ENCODE measurements at places on chromosomes 12 and 14. TPM values are rescaled to one million over a fixed set of nuclear protein-coding genes. Genes with fewer than 3 reads are reported as not detected.
A peak's percentile ranks its signal among the peaks of the same experiment; 100 is the strongest.

GRCh38 chr14:36256126-36256801 lies 64.2 kb downstream of the MBIP start:
- no peaks in the 10 kb centered on the region for H3K36me3 ChIP-seq
- H3K4me1 ChIP-seq, result no peaks in the 10 kb centered on the region
- no peak for DNase-seq
- H3K4me3 ChIP-seq, result no peak overlapping the region

DNA sequence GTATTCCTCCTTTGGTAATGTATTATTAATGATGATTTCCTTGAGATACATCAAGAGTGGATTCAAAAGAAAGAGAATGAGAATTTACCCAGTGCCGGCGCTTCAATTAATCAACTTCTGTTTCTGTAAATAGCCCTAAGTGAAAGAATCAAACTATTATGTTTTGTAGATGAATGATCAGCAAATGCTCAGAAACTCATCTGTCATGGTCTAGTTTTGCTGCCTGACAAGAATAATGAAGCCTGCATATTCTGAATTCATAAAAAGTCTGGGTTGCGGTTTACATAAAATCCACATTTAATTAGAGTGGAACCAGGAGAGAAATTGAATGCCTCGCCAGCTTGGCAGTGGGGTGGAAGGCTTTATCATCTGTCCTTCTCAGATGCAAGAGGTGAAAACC lies 325.3 kb downstream of the GALC start:
- H3K4me3 ChIP-seq, result no peak overlapping the region
- H3K36me3 ChIP-seq, result no peaks in the 10 kb centered on the region
- H3K4me1 ChIP-seq, result no peaks in the 10 kb centered on the region
- H3K27me3 ChIP-seq, result no peaks in the 10 kb centered on the region
- no peak overlapping the region for H3K27ac ChIP-seq

GRCh38 chr12:129081755-129082250 lies 228.5 kb downstream of the GLT1D1 start:
- no peaks in the 10 kb centered on the region for H3K27me3 ChIP-seq
- no peaks in the 10 kb centered on the region for H3K4me1 ChIP-seq
- DNase-seq, result no peak

GRCh38 chr12:81359736-81360135 lies 281.9 kb downstream of the ACSS3 start:
- no peak overlapping the region for H3K4me3 ChIP-seq
- no peak for DNase-seq
- no peak overlapping the region for H3K27ac ChIP-seq
- H3K27me3 ChIP-seq, result no peaks in the 10 kb centered on the region
- no peaks in the 10 kb centered on the region for H3K36me3 ChIP-seq
- no peaks in the 10 kb centered on the region for H3K4me1 ChIP-seq

DNA sequence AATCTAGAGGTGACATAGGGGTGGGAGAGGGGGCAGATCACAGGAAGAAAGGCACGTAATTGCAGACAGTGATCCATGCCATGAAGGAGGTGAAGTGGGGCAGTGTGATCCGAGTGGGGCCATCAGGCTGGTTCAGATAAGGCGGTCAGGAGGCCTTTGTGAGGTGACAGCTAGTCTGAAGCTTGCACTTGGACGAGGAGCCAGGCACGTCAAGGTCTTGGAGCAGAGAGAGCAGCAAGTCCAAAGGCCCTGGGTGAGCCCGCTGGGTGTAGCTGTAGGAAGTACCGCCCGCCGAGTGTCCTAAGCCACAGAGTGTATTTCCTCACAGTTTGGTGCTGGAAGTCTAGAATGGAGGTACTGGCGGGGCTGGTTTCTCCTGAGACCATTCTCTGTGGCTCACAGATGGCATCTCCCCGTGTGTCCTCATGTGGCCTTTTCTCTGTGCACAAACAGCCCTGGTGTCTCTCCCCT lies 23.6 kb downstream of the RHOF start:
- H3K4me1 ChIP-seq, result peaks cover 29% of the 10 kb centered on the region
- DNase-seq, result no peak
- H3K27ac ChIP-seq, result peak overlapping the region; percentile 22
- H3K36me3 ChIP-seq, result no peaks in the 10 kb centered on the region
- H3K27me3 ChIP-seq, result no peaks in the 10 kb centered on the region

GRCh38 chr12:132356691-132357622 lies 27.6 kb upstream of the GALNT9 start:
- no peaks in the 10 kb centered on the region for H3K27me3 ChIP-seq
- H3K4me1 ChIP-seq, result no peaks in the 10 kb centered on the region
- H3K27ac ChIP-seq, result no peak overlapping the region
- H3K36me3 ChIP-seq, result no peaks in the 10 kb centered on the region

DNA sequence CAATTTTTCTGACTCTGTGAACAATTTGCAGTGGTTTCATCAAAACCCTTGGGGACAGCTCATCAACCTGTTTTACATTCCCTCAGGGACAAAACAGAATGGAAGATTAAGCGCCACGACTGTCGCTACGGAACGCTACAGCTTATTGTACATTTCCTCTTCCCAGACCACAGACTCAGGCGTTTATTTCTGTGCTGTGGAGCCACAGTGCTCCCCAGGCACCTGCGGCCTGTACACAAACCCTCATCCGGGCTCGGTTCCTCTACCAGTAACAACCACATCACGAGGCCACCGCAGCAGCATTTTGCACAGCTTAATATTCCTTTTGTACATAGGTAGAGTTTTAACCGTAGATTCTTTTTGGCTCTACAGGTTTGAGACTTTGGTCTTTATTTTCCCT lies 397.4 kb upstream of the OR4E1 start:
- no peaks in the 10 kb centered on the region for H3K4me1 ChIP-seq
- peak overlapping the region; percentile 9 for H3K4me3 ChIP-seq
- no peaks in the 10 kb centered on the region for H3K27me3 ChIP-seq
- peak; percentile 76 for DNase-seq
- no peaks in the 10 kb centered on the region for H3K36me3 ChIP-seq
- no peak overlapping the region for H3K27ac ChIP-seq

- H3K27me3 ChIP-seq, result no peaks in the 10 kb centered on the region
- no peak overlapping the region for H3K4me3 ChIP-seq
- H3K4me1 ChIP-seq, result no peaks in the 10 kb centered on the region
- H3K36me3 ChIP-seq, result no peaks in the 10 kb centered on the region
These were observed 1.5 kb upstream of the MSRB3 start for GRCh38 chr12:65276916-65277530.

DNA sequence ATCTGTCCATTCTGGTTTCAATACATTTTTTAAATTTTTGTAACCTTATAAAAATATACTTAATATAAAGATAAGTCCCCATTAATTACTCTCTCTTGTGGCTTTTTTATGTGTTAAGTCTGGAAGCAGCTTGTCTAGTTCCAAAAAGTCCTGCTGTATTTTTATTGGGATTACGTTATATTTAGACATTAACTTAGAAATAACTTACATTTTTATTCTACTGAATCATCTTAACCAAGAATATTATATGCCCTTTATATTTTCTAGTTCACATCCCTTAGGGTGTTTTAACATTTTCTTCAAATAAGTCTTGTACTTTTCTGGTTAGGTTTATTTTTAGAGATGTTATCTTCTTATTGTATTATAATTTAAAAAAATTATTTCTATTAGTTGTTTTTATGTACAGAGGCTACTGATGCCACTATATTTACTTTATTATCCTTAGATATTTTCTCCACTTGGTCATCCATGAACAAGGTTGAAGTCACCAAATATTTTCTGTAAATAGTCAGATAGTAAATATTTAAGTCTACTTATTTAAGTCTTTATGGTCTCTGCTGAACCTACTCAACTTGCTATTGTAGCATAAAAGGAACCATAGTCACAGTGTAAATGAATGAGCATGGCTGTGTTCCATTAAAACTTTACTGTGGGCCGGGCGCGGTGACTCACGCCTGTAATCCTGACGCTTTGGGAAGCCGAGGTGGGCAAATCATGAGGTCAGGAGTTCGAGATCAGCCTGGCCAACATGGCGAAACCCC lies 132.4 kb upstream of the NEDD1 start:
- H3K4me1 ChIP-seq, result no peaks in the 10 kb centered on the region
- no peak for DNase-seq
- H3K27ac ChIP-seq, result no peak overlapping the region
- H3K27me3 ChIP-seq, result no peaks in the 10 kb centered on the region

GRCh38 chr12:111757361-111758119 lies 9.2 kb upstream of the ALDH2 start:
- H3K36me3 ChIP-seq, result peaks cover 38% of the 10 kb centered on the region
- peak overlapping the region; percentile 46 for H3K27ac ChIP-seq
- H3K4me1 ChIP-seq, result peaks cover 12% of the 10 kb centered on the region
- DNase-seq, result peak; percentile 69
- H3K4me3 ChIP-seq, result no peak overlapping the region

DNA sequence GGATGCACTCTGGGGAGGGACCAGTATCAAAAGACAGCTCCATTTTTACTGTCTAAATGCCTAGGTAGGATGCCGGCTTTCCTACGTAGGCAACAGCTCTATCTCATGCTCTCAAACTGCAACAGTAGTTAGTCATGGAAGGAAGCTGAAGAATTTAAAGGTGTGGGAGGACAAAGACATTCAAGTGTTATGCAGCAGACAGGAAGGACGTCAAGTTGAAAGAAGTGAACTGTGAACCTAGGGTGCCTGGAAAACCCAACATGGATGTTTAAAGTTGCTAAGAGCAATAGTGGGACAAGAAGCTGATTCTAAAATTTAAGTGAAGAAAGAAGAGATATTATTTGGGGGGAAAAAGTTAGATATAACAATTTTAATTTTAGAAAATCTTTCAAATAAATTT lies 5.9 kb downstream of the SEC23A start:
- H3K4me3 ChIP-seq, result no peak overlapping the region
- no peaks in the 10 kb centered on the region for H3K27me3 ChIP-seq
- H3K36me3 ChIP-seq, result no peaks in the 10 kb centered on the region
- H3K27ac ChIP-seq, result no peak overlapping the region
- DNase-seq, result no peak
- no peaks in the 10 kb centered on the region for H3K4me1 ChIP-seq

DNA sequence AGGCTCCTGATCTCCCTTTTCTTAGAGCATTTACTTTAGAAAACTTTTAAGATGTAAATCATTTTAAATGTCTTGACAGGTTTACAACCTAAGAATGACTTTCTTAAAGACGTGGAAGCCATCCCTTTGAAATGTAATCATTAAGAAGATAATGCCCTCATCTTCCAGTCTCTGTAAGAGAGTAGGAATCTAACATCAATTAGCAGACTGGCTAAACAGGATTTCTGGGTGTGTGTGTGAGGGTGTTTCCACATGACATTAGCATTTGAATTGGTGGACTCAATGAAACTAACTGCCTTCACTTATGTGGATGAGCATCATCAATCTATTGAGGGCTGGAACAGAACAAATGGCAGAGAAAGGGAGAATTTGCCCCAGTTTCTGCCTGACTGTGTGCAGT lies 329.5 kb downstream of the RPL10L start:
- H3K36me3 ChIP-seq, result no peaks in the 10 kb centered on the region
- H3K4me3 ChIP-seq, result no peak overlapping the region
- no peaks in the 10 kb centered on the region for H3K27me3 ChIP-seq
- no peak overlapping the region for H3K27ac ChIP-seq
- DNase-seq, result no peak
- no peaks in the 10 kb centered on the region for H3K4me1 ChIP-seq

- no peak for DNase-seq
- peak overlapping the region; percentile 78 for H3K27ac ChIP-seq
- H3K4me1 ChIP-seq, result peaks cover 5% of the 10 kb centered on the region
- H3K36me3 ChIP-seq, result no peaks in the 10 kb centered on the region
These were observed 501 bp downstream of the C1R start for GRCh38 chr12:7091660-7092228.

DNA sequence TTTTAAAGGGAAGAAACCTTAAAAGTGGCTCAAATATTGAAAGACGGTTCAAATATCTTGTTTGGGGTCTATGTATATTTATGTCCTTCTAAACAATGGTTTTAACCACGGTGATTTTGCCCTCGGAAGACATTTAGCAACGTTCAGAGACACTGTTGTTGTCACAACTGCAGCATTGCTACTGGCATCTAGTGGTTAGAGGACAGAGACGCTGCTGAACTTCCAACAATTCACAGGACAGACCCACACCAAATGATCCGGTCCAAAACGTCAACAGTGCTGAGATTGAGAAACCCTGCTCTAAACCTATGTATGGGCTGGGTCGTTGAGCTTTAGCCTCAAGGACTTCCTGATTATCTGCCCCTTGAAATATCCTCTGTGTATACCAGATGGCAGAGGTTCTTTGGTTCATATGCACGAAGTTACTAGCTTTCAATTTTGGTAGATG lies 1.7 kb downstream of the ANGEL1 start:
- no peaks in the 10 kb centered on the region for H3K36me3 ChIP-seq
- peak; percentile 50 for DNase-seq
- H3K27ac ChIP-seq, result peak overlapping the region; percentile 91
- H3K27me3 ChIP-seq, result no peaks in the 10 kb centered on the region
- H3K4me3 ChIP-seq, result peak overlapping the region; percentile 22

DNA sequence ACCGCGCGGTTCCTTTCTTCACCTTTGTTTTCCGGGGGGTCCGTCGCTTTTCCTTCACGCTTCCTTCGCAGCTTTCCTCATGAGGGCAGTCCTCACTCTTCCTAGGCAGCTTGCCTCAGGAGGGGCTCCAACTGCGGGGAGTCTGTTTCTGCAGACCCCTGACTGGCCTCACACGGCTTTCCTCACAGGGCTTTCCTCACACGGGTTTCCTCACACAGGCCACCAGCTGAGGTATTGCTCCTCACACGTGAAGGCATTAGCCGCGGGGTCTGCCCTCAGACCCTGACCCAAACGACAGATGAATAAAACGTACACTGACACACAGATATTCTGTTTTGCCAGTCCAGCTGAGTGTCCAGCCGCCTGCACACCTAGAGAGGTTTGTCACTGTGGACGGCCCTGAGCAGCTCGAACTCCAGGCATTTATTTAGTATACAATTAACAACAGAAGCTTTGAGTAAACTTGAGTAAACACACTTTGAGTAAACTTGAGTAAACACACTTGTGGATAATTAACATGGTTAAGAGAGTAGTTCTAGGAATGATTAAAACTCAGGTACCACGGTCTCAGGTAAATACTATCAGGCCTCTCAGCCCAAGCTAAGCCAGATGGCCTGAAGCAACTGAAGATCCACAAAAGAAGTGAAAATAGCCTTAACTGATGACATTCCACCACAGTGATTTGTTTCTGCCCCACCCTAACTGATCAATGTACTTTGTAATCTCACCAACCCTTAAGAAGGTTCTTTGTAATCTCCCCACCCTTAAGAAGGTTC lies 16.1 kb upstream of the LYZ start:
- no peak for DNase-seq
- H3K36me3 ChIP-seq, result no peaks in the 10 kb centered on the region
- no peaks in the 10 kb centered on the region for H3K4me1 ChIP-seq
- H3K27ac ChIP-seq, result peak overlapping the region; percentile 67

DNA sequence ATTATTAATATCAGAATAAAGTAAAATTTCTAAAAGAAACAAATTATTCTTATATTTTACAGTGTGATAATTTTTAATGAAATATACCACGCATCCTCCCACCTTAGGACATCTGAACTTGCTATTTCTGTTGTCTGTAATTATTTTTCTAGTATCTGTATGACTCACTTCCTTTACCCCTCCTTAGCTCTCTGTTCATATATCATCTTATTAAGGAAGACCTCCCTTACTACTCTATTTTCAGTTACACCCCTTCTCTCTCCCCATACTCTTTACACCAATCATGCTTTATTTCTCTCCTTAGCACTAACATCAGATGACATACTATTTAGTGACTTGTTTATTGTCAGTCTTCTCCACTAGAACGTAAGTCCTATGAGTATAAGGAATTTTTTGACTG lies 34.2 kb upstream of the C12orf50 start:
- no peak overlapping the region for H3K27ac ChIP-seq
- DNase-seq, result no peak

Gene CACNA2D4
- total RNA-seq, result 9.5 TPM

Gene NDUFB1
- 325 TPM for total RNA-seq

Gene TCL1B
- total RNA-seq, result not detected

Gene CCDC197
- total RNA-seq, result not detected

Gene CHURC1
- total RNA-seq, result 72.3 TPM

Gene TAS2R10
- total RNA-seq, result not detected

Gene PLBD1
- 25.1 TPM for total RNA-seq

Gene ABCD2
- total RNA-seq, result 1.7 TPM

Gene KERA
- not detected for total RNA-seq

Gene MAP3K9
- 10.7 TPM for total RNA-seq

Gene PLD4
- total RNA-seq, result 1.7 TPM
